ENCODE measurements at places on chromosomes 13 and 19. TPM values are rescaled to one million over a fixed set of nuclear protein-coding genes. Genes with fewer than 3 reads are reported as not detected.

The PCDH17 gene
- 23.2 TPM for total RNA-seq

The POLD1 gene
- 21.8 TPM for total RNA-seq

The C13orf42 gene
- not detected for total RNA-seq

The LHFPL6 gene
- total RNA-seq, result 105 TPM

The BEST2 gene
- not detected for total RNA-seq

The CEACAM16 gene
- not detected for total RNA-seq

The CA11 gene
- total RNA-seq, result 15.6 TPM

The FLT3LG gene
- 3.7 TPM for total RNA-seq

The ZIC2 gene
- total RNA-seq, result not detected

The CXCL17 gene
- total RNA-seq, result not detected

The AP1M2 gene
- 16.7 TPM for total RNA-seq

The KLK14 gene
- not detected for total RNA-seq

The ZNF607 gene
- total RNA-seq, result 3.3 TPM

The KLF16 gene
- not detected for total RNA-seq

The SMG9 gene
- total RNA-seq, result 26.4 TPM

The UPK1A gene
- 0.91 TPM for total RNA-seq

The ZNF285 gene
- total RNA-seq, result 4.8 TPM

The APOC1 gene
- 3.5 TPM for total RNA-seq

The HIPK4 gene
- not detected for total RNA-seq

Measured in uterus (tissue), 4 donors.